NCI-H1105 treated with DMSO at 0.1 percent for 48 hours (cell line): ENCODE measurements at places on chromosomes 1 and 21.

DNA sequence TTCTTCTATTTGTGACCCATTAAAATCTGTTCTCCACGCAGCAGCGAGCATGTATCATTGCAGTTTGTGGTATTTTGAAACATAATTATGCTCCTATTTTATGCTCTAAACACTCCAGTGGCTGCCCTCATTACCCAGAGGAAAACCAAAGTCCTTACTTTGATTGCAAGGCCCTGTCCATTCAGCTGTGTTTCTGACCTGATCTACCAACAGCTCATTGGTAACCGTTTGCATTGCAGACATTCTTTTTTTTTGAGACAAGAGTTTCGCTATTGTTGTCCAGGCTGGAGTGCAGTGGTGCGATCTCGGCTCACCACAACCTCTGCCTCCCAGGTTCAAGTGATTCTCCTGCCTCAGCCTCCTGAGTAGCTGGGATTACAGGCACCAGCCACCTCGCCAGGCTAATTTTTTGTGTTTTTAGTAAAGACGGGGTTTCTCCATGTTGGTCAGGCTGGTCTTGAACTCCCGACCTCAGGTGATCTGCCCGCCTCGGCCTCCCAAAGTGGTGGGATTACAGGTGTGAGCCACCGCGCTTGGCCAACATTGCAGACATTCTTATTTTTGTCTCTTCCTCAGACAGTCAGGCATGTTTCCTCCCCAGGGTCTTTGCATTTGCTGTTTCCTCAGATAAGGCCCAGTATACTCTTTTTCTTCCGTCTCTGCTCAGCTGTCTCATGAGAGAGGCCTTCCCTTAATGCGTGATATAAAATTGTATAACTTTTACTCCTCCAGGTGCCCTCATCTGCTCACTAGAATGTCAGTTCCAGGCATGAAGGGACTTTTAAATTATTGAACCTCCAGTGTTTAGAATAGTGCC, 32.5 kb downstream of the THRAP3 start:
- no peak for DNase-seq

DNA sequence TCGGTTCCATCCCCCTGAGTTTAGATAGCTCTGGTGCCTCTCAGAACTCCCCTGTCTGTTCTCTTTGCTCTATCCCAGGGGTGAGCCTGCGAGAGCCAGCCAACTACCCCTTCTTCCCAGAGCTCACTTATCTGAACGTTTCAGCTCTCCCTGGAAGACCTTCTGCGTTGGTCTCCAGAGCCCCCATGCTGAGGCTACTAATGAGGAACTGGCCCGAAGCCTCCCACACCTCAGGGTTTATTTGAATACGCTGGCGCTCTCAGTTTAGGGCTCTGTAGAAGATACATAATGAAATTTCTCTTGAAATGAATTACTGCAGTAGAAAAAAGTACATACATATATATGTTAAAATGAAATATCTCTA, 43.5 kb downstream of the TCEANC2 start:
- no peak for DNase-seq

- DNase-seq = no peak
Measured at GRCh38 chr1:31364561-31365250, 8.2 kb downstream of the FABP3 start.

GRCh38 chr1:183903101-183903500, 98.2 kb downstream of the RGL1 start:
- DNase-seq = no peak

DNA sequence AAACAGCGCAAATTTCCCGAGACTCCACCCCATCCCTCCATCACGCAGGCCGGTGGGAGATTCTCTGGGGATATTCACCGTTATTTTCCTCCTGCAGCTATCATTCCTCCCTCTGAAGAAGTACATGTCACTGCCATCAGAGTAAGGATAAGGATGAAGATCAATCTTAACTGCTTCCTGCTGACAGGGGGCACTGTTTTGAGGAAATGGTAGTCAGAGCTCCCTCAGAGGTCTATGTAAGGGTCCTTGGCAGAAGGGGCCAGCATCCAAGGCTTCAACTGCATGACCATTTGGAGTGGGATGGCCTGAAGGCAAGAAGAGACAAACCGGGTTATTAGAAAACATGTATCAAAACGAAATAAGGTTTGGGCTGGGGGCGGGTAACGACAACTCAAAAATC, 111.5 kb downstream of the KCNK1 start:
- DNase-seq = no peak

DNA sequence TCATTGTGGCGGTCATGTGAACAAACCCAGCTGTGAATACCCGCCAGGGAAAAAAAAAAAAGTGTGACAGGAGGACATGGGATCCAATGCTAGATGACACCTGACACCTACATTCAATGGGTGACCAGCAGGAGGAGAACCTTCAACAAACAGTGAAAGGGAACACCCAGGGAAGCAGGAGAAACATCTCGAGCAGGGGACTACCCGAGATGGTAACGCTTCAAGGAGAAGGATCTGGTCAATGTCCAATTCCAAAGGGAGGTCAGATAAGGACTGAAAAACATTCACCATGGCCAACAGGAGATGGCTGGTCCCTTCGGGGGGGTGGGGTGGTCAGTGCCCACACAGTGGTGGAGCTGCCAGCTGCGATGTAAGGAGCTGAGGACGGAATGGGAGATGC, 46.3 kb downstream of the PTPN14 start:
- DNase-seq = no peak

GRCh38 chr1:161834967-161835550, 68.9 kb downstream of the ATF6 start:
- DNase-seq = no peak
